Activated CD4-positive, alpha-beta T cell treated with anti-CD3 and anti-CD28 coated beads, Interleukin-2, Interleukin-4, amounts not matched to agents 100 ng/mL and 50 ng/mL, durations not matched to agents 16 hours and 8 hours (primary cell): ENCODE measurements at places on chromosomes 1 and 21.

GRCh38 chr21:37630872-37631271 is 264.3 kb downstream of the DYRK1A start:
- DNase-seq: no peak

DNA sequence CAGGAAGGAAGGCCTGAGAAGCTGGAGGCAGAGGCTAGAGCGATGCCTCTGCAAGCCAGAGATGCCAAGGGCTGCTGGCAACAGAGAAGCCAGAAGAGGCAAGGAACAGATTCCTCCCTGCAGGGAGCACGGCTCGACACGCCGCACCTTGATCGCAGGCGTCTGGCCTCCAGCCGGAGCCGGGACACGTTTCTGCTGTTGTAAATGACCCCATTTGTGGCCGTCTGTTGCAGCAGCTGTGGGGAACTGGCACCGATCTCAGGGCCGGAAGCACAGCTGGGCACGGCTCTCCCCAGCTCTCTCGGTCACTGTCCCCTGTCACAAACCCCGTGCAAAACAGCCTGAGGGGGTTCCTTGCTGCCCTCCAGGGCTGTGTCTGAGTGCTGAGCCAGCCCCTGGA is 59.6 kb downstream of the SIK1 start:
- no peak for DNase-seq

DNA sequence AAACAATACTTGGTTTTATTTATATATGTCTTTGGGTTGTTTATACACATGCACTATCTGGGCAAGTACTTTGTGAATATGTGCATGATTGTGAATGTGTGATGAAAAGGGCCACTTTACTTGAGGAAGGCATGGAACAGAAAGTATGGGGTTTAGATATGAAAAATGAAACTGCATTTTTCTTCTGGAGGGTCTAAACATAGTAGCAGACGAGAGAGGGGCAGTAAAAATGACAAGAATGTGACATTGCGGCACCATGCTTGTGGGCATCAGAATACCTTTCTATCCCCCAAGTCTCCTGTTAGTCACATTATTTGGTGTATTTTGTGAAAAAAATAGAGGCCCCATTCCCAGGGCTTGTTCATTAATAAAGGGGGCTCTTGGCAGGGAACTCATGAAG is 15.4 kb upstream of the MPZL1 start:
- no peak for DNase-seq

DNA sequence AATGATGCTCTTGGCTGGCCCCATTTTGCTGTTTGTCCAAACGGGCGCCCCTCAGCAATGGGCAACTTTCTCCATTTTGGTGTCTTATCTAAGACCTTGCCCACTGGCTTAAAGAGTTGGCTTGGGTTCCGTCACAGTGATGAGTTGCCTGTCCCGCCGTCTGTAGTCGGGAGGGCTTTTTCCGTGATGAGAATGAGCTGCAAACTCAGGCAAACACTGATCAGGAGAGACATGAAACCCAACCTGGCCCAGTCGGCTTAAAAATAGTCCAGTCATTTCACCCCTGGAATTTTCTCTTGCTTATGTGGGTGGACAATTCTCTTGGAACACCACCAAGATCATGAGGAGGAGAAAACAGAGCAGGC is 79.3 kb downstream of the ST6GALNAC3 start:
- no peak for DNase-seq

GRCh38 chr1:60621368-60621851 is 461.0 kb upstream of the NFIA start:
- DNase-seq: no peak

- DNase-seq: no peak
These were observed 1.4 kb downstream of the HS2ST1 start for GRCh38 chr1:86915737-86916235.

DNA sequence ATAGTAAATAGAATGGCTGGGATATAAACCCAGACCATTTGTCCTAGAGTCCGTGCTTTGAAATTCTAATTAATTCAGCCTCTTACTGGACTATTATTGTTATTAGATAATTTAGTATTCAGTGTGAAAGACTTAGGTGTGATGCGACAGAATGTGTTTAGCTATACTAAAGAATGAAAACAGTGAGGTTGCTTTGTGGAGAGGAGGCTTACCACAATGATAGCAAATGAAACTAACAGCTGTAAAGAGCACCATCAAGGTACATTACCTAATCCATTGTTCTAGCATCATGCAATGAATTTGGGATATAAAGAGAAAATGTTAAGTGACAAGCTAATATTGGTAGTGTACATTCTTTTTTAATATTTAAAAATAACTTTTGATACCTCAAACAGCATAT is 911.1 kb downstream of the KCNT2 start:
- no peak for DNase-seq

DNA sequence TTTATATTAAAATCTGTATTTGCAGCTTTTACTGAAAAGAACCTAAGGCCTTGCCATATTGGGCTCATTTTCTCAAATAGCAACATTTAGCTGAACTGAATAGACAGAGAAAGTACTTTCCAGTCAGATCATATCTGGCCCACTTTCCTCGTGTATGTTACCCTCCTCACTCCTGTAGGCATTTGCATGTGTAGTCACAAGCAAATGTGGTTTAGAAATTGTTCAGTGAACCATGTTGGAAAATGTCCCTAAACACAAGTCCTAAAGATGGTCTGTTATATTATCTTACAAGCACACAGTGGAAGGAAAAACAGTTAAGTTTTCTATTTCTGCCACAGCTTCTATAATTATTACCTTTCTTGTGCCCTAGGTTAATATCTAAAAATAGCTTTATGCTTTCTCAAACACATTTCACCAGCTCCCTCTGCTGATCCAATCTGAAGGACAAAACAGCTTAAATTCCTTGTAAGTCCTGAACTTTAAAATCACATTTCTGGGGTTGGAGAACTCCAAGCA is 606 bp upstream of the FMO4 start:
- no peak for DNase-seq

DNA sequence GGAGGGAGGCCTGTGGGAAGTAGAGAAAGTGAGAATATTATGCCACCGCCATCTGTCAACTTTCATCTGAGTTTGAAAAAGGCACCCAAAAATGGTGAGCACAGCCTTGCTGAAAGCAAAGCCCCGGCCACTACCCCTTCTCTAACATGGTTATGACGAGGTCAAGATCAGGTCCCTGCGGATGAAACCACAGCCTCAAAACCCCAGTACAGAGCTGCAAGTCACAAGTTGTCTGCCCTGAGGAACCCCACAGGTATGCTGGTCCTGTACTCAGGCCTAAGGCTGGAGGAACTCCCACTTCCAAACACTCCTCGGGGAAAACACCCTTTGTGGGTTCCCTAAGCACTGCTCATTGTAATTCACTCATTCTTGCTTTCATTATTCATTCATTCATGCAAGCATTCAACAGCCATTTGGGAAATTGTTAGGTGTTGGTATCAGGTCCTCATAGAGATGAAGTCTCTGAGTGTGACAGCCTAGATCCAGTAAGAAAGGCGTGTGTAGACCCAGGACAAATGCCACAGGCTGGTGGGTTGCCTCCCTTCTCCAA is 216.6 kb upstream of the EDN2 start:
- DNase-seq: no peak

DNA sequence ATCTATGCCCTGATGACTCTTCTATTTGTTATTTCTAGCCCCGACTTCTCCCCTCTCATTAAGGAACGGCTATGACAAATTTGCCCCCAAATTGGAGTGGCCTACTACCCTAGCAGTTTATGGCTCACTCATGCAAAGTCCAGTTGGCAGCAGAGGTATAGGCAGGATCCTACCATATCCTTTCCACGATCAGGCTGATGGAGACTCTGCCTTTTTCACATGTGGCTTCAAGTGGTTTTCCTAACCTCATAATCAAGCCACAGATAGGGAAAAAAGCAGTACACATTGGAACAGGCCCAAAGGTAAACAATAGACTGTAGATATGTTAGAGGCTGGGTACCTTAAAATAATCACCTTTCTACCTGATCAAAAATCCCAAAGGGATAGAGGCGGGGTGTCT is 292.5 kb downstream of the NCAM2 start:
- no peak for DNase-seq

DNA sequence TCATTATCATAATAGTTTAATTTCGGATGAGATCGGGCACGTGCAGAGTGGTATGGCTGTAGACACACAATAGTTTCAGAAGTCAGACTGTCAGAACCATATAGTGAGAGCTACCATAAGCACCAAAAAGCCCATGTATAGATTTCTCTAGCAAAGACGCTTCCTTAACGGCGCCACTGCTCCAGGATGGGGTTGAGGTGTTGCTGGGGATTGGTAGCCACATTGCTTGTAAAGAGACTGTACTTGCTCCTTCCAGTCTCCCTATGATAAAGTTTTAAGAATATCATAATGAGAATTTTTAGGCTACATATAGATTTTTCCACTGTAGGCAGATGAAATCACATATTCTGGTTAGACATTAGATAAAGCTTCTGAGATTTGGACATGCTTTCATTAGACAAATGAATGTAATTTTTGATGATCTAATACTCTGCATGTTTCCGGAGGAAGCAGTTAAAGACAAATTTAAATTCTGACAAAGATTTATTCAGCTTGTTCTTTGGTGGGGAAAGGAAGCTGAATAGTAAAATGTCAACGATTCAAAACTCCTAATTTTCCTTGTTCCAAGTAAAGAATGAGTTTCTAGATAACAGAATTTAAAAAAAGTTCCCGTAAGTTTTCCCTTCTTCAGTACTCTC is 77.7 kb downstream of the MAP3K7CL start:
- no peak for DNase-seq

DNA sequence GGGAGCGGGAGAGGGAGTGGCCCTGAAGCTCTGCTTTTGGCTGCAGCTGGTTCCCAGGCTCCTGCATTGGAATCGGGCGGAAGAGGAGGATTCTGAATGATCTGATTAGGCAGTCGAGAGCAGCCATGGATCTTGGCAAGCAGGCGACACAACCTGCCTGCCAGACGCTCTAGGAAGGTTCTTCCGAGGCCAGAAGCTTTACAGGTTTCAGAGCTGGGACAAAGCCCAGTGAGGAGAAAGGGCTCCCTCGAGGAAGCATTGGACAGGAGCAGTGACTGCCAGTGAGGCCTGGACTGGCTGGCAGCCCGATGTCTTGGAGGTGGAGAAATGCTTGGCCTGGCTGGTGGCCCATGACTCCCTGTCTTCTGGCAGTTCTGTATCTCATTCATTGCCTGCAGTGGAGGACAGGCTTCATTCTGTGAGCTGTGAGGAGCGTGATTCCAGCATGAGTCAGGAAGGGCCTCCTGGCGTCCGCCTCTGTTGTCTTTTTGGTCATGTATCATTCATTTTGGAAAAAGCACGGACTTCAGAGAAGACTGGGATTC is 132.7 kb upstream of the IPO9 start:
- no peak for DNase-seq

DNA sequence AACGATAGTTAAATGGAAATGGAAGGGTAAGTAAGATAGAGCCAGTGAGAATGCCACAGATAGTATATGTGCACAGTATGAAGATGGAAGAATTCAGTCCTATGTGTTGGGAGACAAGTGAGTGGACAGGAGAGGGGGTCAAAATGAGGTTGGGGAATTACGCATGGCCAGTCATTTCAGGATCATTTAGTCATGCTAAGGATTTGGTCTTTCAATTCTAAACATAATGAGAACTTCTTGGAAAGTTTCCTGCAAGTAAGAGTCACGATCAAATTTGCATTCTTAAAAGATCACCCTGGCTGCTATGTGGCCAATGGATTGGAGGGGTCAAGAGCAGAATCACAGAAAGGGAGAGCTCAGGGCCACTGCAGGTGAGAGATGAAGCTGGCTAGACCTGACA is 64.0 kb upstream of the KCNK2 start:
- DNase-seq: no peak

GRCh38 chr1:208895181-208895580 is 651.0 kb upstream of the PLXNA2 start:
- no peak for DNase-seq

DNA sequence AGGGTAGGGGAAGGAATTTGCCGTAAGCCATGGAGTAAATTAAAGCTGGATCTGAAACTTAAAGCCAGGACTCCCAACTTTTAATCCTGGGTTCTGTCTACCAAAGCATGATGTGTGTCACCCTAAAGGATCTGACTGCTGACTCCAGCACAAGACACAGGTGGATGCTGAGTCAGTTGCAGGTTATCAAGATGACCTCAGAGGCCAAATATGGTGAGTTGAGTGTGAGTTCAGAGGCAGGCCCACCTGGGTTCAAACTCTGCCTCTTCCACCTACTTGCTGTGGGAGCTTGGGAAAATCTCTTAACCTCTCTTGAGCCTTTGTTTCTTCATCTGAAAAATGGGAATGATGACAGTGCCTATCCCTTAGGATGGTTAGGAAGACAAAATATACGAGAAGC is 16.7 kb upstream of the LDLRAP1 start:
- DNase-seq: no peak

DNA sequence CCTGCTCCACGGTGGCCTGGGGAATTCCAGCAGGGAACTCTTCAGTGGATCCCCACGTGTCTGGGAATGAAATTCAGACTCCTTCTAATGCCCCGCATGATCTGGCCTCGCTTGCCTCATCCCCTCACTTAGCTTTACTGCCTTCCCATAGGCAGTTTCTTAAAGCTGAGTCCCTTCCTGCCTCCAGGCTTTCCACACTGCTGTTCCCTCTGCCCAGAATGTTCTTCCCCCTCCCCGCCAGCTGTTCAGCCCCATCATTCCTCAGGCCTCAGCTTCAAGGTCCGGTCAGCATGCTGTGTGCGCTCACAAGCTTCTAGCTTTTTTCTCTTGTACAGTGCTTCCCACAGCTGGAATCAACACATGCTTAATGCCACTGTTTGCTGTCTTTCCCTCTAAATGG is 54.9 kb upstream of the WASF2 start:
- DNase-seq: no peak

- DNase-seq: no peak
These were observed 95.2 kb downstream of the ITPKB start for GRCh38 chr1:226643611-226644540.

DNA sequence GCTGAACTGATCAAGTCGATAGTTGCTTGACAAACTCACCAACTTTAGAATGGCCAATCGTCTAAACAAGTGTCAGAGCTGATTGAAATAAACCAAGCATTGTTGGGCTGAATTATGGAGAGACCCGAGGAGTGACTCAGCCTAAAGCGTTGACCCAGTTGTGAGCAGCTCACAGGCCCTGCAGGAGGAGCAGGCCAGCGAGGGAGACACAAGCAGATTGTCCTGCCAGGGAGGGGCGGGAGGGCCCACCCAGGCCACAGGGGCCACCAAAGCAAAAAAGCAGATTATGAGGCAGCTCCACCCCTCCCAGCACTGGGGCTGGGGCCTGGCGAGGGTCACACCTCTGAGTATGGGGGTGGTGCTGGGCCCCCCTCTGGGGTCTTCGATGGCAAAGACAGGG is 10.1 kb upstream of the MATN1 start:
- DNase-seq: no peak

- no peak for DNase-seq
These were observed 6.1 kb downstream of the SNAP47 start for GRCh38 chr1:227741166-227741870.
